ENCODE measurements at places on chromosomes 2 and 18. TPM values are rescaled to one million over a fixed set of nuclear protein-coding genes. Genes with fewer than 3 reads are reported as not detected.
A peak's percentile ranks its signal among the peaks of the same experiment; 100 is the strongest.

DNA sequence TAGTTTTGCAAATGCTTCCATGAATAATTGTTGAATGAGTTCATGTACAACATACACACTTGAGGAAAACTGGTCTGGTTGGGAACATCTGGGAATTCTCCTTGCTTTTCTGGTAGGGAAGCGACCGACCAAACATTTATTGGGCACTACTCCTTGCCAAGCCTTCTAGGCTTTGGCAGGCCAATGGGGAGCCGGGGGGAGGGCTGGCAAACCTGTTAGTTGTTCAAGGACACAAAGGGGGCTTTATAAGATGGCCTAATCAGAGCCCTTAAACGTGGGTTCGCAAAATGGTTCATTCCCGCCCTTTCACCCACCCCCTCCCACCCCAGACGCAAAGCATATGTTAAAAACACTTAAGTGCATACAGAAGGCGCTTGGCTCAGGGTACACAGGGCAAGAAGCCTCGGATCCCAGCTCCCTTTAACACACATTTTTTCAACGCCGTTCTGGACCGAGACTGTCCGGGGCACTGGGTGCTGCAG lies 844 bp upstream of the VSNL1 start:
- H3K27me3 ChIP-seq = no peaks in the 10 kb centered on the region
- DNase-seq = no peak
- H3K36me3 ChIP-seq = no peaks in the 10 kb centered on the region

GRCh38 chr2:228731517-228731916 lies 539.6 kb downstream of the PID1 start:
- no peak for DNase-seq
- no peaks in the 10 kb centered on the region for H3K36me3 ChIP-seq
- no peaks in the 10 kb centered on the region for H3K27me3 ChIP-seq
- H3K4me1 ChIP-seq = no peaks in the 10 kb centered on the region

- H3K4me1 ChIP-seq = peaks cover 16% of the 10 kb centered on the region
- no peaks in the 10 kb centered on the region for H3K27me3 ChIP-seq
- H3K36me3 ChIP-seq = no peaks in the 10 kb centered on the region
- H3K4me3 ChIP-seq = no peak overlapping the region
- H3K27ac ChIP-seq = peak overlapping the region; percentile 68
Measured at GRCh38 chr2:27792759-27793158, 21.2 kb downstream of the MRPL33 start.

DNA sequence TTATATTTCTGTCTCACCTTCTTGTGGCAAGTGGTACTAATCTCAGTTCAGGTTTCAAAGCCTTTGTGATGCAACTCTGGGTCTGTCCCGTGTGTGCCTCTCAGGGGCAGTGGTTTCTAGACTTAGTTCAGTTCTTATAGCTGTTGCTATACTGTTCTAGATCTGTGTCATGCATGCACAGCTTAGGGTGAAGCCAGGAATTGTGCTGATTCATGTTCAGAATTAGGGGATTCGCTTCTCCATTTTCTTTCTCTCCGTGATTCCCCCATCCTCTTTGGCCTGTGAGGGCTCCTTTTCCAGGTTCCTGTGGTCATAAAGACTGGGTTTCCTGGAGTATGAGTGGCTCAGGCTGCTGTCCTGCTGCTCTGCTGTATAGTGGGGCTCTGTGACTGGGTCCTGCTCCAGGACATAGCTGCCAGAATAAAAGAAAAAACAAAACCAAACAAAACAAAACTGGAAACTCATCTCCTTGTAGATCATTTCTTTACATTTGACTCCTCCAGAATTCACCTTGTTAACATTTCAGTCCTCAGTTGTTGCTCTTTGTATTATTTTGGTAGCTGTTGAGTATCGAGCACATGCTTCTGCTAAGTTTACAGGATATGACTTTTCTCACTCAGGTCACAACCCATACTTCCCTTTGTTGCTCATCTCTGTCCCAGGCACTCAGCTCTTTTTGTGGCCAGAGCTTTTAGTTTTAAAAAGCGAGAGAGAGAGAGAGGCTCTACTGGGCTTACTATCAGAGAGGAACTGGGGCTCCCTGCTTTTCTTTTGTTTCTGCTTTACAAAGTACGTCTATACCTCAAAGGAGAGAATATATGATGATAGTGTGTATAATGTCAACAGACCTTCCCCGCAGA lies 34.2 kb downstream of the CERS6 start:
- H3K27me3 ChIP-seq = no peaks in the 10 kb centered on the region
- H3K27ac ChIP-seq = no peak overlapping the region
- no peak for DNase-seq
- no peaks in the 10 kb centered on the region for H3K36me3 ChIP-seq
- H3K4me3 ChIP-seq = no peak overlapping the region

DNA sequence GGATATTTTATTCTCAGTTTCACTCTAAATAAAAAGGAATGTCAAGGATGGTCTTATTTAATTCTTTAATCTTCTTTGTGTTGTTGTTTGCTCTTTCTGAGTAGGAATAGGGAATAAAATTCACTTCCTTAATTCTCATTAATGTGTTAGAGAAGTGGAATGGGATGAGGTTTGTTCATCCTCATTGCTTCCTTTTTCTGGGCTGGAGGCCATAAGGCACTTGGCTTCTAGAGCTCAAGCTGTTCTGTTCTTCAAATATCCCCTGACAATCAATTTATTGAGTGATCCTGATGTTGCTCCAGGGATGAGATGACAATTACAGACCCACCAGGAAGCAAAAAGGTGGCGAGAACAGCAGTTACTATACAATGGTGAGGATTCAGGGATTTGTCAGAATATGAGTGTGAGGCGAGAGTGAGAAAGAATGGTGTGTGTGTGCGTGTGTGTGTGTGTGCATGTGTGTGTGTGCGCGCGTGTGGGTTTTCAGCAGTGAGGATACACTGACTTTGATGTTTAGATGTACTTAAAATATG lies 557.6 kb upstream of the FANCL start:
- DNase-seq = no peak
- H3K4me3 ChIP-seq = no peak overlapping the region
- H3K27ac ChIP-seq = no peak overlapping the region
- H3K27me3 ChIP-seq = 0 out of 2 replicates have a peak, but pooled peaks cover 4% of the 10 kb centered on the region
- H3K4me1 ChIP-seq = no peaks in the 10 kb centered on the region

- H3K27ac ChIP-seq = no peak overlapping the region
- DNase-seq = no peak
- no peak overlapping the region for H3K4me3 ChIP-seq
- H3K27me3 ChIP-seq = no peaks in the 10 kb centered on the region
- H3K4me1 ChIP-seq = peaks cover under 1% of the 10 kb centered on the region
Measured at GRCh38 chr2:102703305-102703704, 58.5 kb upstream of the TMEM182 start.

GRCh38 chr2:233058717-233059546 lies 1.2 kb upstream of the INPP5D start:
- no peaks in the 10 kb centered on the region for H3K36me3 ChIP-seq
- no peaks in the 10 kb centered on the region for H3K27me3 ChIP-seq
- H3K4me3 ChIP-seq = no peak overlapping the region
- H3K4me1 ChIP-seq = no peaks in the 10 kb centered on the region
- no peak overlapping the region for H3K27ac ChIP-seq

GRCh38 chr2:128172191-128172590 lies 81.2 kb downstream of the UGGT1 start:
- no peaks in the 10 kb centered on the region for H3K27me3 ChIP-seq
- peaks cover 71% of the 10 kb centered on the region for H3K36me3 ChIP-seq
- no peak for DNase-seq
- no peaks in the 10 kb centered on the region for H3K4me1 ChIP-seq
- H3K27ac ChIP-seq = no peak overlapping the region
- no peak overlapping the region for H3K4me3 ChIP-seq

DNA sequence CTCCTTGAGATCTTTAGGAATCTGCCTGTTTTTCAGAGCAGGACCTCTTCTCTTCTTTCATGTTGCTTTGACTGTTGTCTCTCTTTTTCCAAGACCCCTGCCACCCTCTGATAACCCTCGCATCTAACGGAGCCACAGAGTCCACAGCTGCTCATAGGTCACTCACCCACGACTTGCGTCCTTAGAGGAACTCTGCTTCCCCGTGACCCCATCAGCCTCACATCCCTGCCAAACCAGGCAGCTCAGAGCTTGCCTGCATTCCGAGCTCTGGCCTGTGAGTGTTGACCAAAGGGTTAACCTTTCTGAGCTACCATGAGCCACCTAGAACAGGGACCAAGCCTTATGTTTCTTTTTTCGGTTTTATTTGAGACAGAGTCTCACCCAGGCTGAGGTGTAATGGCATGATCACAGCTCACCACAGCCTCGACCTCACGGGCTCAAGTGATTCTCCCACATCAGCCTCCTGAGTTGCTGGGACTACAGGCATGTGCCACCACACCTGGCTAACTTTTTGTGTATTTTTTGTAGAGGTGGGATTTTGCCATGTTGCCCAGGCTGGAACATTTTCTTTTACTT lies 36.4 kb downstream of the CABLES1 start:
- no peak overlapping the region for H3K27ac ChIP-seq
- no peaks in the 10 kb centered on the region for H3K27me3 ChIP-seq
- H3K36me3 ChIP-seq = no peaks in the 10 kb centered on the region
- no peak for DNase-seq
- H3K4me3 ChIP-seq = no peak overlapping the region

- no peak overlapping the region for H3K4me3 ChIP-seq
- H3K27me3 ChIP-seq = no peaks in the 10 kb centered on the region
- H3K27ac ChIP-seq = no peak overlapping the region
Measured at GRCh38 chr2:207161247-207162123, 4.3 kb downstream of the KLF7 start.

DNA sequence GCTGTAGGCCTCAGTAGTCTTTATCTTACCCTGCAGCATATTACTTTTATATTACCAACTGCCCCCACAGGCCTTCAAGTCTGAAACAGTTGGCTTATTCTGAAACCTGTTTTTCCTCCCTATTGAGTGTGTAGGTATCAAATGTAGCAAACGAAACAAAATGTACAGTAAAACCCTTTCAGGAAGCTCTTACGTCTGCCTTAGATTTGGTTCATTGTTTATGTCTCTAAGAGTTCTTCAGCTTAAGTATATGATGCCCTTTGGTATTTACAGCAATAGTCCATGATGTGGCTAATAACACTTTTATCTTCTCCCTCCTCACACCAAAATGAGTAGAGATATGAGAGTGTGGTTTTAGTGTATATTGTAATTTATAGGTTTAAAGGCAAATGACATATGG lies 108.8 kb downstream of the DOCK10 start:
- DNase-seq = no peak
- H3K4me1 ChIP-seq = no peaks in the 10 kb centered on the region
- no peaks in the 10 kb centered on the region for H3K27me3 ChIP-seq

DNA sequence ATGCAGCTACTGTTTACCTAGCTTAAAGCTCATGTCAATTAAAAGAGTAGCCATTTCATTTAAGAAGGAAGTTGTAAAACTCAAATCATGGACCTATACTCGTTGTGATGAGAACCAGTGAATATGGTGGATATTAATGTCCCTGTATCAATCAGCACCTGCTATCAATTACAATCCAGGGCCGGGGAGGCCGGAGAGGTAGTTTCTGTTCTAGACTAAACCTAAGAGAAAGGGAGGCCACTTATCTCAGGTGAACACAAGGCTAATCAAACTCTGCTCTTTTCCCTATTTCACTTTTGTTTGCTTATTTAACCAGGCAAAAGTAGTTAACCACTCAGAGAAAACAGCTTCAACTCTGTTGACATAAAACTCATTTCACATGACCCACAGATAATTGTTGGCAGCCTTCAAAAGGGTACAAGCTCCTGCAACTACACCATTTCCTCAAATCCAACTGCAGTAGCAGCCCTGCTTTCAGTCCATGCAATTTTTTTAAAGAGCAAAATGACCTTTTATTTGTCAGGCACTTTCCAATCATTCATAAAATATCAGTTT lies 27.8 kb upstream of the SLC9A2 start:
- no peak overlapping the region for H3K4me3 ChIP-seq
- H3K27me3 ChIP-seq = no peaks in the 10 kb centered on the region
- H3K36me3 ChIP-seq = no peaks in the 10 kb centered on the region
- peaks cover 37% of the 10 kb centered on the region for H3K4me1 ChIP-seq
- DNase-seq = no peak

DNA sequence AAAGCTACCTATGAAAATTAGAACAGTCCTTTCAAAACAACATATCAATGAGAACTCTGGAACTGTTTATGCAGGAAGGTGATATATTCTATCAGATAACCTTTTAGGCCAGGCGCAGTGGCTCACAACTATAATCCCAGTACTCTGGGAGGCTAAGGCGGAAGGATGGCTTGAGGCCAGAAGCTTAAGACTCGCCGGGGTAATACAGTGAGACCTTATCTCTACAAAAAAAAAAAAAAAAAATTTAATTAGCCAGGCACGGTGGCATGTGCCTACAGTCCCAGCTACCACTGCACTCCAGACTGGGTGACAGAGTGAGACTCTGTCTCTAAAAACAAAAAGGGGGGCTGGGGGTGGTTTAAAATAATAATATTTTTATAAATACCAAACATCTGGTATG lies 77.9 kb downstream of the OSBPL1A start:
- H3K36me3 ChIP-seq = no peaks in the 10 kb centered on the region
- H3K27ac ChIP-seq = no peak overlapping the region
- no peaks in the 10 kb centered on the region for H3K27me3 ChIP-seq
- no peak overlapping the region for H3K4me3 ChIP-seq
- peaks cover 7% of the 10 kb centered on the region for H3K4me1 ChIP-seq

GRCh38 chr2:172226244-172227061 lies 123.8 kb upstream of the DLX2 start:
- peak; percentile 81 for DNase-seq
- no peaks in the 10 kb centered on the region for H3K27me3 ChIP-seq
- H3K36me3 ChIP-seq = no peaks in the 10 kb centered on the region
- H3K4me1 ChIP-seq = peaks cover 60% of the 10 kb centered on the region

DNA sequence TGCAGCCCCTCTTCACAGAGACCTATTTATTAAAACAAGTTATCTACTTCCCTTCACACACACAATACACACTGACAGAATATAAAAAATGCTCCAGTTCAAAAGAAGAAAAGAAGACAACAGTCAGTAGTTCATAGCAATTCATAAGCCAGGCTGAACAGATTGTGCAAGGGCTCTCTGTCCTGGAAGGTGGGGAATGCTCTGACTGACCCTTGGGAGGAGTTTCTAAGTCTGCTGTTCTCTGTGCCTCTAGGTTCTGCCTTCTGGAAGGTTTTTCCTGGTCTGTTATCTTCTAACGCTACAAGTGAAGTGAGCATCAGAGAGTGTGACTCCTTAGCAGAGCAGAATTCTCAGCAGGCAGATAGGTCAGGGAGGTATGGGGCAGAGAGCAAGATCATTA lies 35.7 kb downstream of the SP3 start:
- no peaks in the 10 kb centered on the region for H3K27me3 ChIP-seq
- no peak overlapping the region for H3K4me3 ChIP-seq
- H3K27ac ChIP-seq = no peak overlapping the region
- peaks cover 6% of the 10 kb centered on the region for H3K36me3 ChIP-seq

- no peak overlapping the region for H3K4me3 ChIP-seq
- H3K36me3 ChIP-seq = no peaks in the 10 kb centered on the region
- H3K27ac ChIP-seq = no peak overlapping the region
- no peaks in the 10 kb centered on the region for H3K27me3 ChIP-seq
Measured at GRCh38 chr18:24296276-24296675, 101.3 kb downstream of the OSBPL1A start.

GRCh38 chr2:230077851-230078547 lies 9.3 kb upstream of the SLC16A14 start:
- H3K36me3 ChIP-seq = no peaks in the 10 kb centered on the region
- no peak for DNase-seq
- no peaks in the 10 kb centered on the region for H3K4me1 ChIP-seq
- H3K27ac ChIP-seq = no peak overlapping the region

The DIPK1C gene
- not detected for total RNA-seq

The KATNAL2 gene
- 9.4 TPM for total RNA-seq

The RGPD3 gene
- total RNA-seq = not detected

The CD8B2 gene
- not detected for total RNA-seq

The XPO1 gene
- 236 TPM for total RNA-seq

The VAMP5 gene
- total RNA-seq = 7.4 TPM

The CKAP2L gene
- total RNA-seq = 17.7 TPM

The AQP4 gene
- total RNA-seq = not detected

The SMCHD1 gene
- 44.9 TPM for total RNA-seq

The TMEFF2 gene
- not detected for total RNA-seq

The FAM237A gene
- not detected for total RNA-seq

The FAM168B gene
- total RNA-seq = 79.6 TPM

The HAAO gene
- 0.73 TPM for total RNA-seq
